ENCODE measurements at places on chromosomes 3 and 15.
A peak's percentile ranks its signal among the peaks of the same experiment; 100 is the strongest.

DNA sequence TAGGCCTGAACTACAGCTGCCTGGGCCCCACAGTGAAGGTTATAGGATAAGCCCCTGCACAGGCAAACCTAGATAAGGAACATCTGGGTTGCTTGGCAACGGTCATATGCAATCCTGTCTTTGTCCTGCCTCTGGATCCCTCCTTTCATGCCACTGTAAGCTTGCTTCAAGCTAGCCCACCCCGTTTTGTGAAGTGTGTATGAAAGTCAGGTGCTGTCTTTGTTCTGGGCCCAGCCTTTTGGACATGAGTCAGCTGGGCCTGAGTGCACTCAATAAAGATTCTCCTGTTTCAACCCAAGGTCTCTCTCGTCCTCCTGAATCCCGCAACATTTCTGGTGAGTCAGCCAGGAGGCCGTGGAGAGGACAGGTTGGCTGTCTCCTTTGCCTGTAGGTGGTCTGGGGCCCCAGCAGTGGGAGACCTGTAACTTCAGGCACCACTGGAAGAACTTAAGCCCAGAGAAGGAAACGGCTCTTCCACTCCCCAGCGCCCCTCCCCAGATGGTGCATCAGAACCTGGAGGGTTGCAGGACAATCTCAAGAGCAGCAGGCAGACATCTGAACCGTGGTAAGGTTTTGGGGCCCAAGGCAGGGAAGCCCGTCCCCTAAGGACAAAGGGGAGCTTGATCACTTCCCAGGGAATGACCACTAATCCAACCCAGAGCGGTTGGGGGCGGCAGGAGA lies 8.3 kb upstream of the SLC9C1 start:
- no peak for DNase-seq

DNA sequence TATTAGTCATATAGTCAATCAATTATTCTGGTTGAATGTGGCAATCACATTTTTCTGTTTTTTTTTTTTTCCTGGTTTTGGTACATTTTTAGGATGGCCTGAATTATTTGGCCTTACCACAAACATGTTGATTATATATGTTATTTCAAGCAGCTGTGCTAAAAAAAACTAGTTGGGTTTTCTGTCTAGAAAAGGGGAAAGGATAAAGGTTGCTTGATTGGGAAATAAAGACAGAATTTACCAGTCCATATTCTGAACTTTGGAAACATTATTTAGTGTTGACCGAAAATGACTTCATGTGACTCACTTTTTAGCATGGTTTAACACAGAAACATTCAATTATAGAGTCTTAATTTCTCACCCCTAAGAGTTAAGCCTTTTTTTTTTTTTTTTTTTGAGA lies 8.1 kb downstream of the MORF4L1 start:
- no peak for DNase-seq

DNA sequence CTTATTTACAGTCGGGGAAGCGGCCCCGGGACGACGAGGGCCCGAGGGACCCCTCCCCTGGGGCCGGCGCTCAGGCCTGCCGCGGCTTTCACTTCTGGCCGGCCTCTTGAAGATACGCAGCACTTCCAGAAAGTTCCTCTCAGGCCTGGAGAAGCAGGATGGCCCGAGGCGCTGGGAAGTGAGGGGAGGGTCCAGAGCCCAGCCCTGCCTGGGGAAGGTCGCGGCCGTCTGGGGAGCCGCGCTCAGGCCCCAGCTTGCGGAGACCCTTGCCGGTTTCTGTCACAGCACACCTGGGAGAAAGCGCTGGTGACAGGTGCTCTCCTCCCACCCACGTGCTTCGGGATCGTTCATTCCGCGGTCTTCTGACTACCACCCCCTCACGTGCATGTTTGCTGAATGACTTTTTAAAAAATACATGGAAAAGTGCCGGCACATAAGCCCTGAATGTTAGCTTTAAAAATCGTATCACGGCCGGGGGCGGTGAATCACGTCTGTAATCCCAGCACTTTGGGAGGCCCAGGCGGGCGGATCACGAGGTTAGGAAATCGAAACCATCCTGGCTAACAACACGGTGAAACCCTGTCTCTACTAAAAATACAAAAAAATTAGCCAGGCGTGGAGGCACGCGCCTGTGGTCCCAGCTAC lies 727 bp upstream of the TM2D3 start:
- no peak for DNase-seq

DNA sequence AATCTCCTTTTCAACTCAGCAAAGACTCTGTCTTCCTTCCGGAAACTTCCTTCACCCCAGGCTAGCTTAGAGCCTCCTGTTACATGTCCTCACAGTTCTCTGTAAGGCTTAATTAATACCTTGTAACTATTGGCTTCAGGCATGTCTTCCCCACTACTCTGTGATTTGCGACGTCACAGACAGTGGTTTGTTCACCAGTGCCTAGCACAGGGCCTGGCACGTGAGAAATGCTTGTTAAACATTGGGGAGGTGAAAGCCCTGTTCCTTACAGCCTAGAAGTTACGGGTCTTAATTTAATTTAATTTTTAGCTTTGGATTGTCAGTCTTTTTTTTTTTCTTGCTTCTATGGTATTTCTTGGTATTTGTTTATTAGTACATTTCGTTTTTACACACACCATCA lies 36.4 kb upstream of the CACNA2D3 start:
- no peak for DNase-seq

DNA sequence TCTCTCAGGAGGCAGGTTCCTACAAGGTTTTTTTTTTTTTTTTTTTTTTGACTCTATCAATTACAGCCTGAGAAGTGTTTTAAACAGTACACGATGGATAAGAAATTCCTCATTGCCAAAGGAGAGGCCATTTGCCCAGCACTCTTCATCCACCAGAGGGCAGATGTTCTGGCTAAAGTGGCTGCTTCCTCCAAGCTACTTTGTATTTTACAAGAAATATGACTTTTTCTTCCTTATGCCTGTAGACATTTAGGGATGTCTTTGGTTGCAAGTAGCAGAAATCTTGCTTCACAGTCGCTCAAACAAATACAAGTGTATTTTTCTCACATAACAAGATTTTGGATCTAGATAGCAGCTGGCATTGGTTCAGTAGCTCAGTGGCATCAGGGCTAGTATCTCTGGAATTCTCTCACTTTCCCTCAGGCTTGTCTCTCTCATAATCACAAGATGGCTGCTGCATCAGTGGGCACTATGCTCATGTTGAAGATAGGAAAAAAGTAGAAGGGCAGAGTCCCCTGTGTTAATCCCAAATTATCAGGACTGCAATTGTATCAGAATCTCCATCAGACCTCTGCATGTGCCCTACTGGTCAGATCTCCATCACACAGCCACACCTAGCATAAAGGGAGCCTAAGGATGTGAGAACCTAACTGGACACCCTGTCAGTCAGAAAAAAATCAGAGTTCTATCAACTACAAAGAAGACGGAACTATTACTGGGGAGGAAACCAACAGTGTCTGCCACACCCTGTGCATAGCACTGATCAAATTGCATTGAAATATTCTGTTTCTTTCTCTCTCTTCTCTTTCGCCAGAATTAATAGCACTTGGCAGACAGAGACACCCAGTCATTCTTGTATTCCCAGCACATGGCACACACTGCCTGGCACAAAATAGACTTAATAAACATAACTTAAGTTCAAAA lies 138.9 kb upstream of the COL8A1 start:
- DNase-seq, result no peak

DNA sequence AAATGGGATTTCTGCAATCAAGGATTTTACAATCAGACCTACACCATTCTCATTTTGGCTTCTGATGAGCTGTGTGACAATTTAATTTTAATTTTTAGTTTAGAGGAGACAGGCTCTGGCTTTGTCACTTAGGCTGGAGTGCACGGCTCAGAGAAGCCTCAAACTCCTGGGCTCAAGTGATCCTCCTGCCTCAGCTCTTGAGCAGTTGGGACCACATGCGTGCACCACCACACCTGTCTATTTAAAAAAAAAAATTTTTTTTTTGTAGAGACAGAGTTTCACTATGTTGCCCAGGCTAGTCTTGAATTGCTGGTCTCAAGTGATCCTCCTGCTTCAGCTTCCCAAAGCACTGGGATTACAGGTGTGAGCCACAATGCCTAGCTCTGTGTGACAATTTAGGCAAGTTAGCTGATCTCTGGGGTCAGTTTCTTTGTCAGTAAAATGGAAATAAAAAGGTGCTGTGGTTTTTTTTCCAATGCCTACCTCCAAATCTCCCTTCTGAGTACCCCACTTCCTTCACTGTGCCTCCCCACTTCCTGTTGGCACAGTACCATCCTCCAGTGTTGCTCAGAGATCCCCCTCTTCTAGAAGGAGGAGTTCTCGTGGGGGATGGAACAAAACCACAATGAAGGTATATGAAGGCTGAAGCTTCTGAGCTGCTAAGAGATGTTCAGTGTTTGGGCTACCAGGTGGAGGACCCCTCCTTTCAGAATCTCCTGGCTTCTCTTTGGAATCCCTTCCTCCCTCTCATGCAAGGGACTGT lies 54.1 kb upstream of the GSK3B start:
- no peak for DNase-seq

DNA sequence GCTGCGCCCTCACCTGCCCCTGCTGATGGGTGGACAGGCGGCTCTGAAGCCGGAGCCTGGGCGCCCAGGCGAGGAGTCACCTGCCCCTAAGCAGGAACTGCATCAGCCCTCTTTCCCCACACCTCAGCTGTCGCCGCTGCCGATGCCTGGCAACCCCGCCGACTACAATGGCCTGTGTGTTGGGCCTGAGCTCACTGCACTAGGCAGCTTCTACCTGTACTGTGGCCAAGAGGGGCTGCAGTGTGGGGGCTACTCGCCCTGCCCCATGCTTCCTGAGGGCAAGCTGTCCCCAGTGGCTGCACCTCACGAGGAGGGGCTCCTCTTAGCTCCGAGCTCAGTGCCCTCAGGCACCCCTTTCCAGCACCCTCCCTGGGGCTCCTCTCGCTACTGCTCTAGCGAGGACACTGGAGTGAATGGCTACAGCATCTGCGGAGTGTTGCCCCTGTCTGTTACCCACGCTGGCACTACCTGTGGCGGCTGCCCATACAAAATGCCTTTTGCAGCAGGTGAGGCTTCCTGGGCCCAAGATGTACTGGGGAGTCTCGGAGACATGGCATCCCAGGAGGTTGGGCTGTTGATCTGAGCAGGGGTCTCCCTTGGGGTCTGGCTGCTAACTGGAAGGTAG lies 11.3 kb upstream of the CHST14 start:
- no peak for DNase-seq

DNA sequence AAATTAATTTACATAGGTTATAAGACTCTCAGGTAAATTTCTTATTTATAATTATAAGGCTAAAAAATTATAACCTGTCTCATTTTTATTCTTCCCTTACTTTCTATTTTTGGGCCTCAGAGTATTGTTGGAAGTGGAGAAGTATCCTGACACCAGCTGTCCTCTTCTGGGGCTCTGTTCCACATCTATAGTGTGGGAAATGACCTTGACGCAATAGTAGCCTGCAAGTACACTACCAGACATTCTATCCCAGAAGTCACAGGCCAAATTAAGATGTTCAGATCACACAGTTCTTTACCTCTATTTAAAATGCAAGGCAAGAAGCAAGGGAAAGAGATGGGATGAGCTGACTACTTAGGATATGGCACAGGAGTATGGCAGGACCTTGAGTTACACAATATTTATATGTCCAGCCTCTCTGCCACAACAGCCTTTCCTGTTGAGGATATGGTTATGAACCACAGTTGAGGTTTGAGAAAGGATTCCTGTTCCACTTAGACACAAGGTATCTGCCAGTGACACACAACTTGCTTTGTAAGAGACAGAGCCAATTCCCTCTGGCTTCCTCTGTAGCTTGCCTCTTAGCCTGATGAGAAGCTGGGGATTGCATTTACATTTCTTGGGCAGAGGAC lies 158.0 kb upstream of the IL12A start:
- DNase-seq, result no peak

DNA sequence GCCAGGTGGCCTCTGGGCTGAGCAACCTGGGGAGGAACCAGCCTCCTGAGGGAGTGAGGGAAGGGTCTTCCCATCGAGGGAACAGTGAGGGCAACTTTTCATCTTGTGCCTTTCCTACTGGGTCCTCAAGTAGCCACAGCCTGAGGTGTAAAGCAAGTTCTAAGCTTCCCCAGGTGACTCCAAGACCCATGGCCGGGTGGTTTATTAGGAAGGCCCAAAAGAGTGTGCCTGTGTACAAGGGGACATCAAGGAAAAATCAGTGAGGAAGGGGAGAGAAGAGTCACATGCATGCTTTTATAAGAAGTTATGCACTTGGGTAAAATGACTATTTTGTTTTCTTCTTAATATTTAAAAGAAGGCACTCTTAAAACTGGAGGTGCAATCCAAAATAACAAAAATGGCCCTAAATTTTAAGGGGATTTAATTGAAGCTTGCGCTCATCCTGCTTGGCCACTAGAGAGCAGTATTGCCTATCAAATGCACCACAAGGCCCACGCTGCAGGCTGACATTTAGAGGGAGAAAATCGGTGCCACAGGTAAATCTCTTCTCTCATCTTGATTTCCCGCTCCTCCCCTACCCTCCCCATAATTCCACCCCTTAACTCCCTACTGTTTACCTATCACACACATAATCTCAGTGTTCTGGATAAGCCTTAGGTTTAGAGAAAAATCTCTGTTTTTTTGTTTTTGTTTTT lies 6.7 kb downstream of the NANOGP8 start:
- DNase-seq, result peak; percentile 45

DNA sequence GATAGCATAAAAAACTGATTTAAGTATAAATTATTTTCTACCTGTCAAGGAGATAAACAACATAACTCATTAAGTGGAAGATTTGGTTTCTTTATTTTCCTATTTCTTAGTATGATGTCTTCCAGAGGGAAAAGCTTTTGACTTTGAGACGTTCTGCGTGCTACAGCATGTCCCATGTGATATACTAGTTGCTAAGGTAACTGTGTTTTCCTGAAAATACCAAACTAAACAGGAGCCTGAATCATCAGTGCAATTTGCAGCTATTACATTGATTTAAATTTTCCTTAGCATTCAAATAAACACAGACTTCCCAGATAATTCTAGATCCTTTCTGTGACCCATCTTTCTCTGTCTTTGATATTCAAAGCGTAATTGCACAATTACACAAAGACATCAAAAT lies 117.7 kb upstream of the P2RY1 start:
- DNase-seq, result no peak

- DNase-seq, result peak; percentile 68
Observed at GRCh38 chr3:197750396-197750831, 731 bp downstream of the FYTTD1 start.

GRCh38 chr3:10373686-10374261 lies 52.9 kb upstream of the SEC13 start:
- DNase-seq, result no peak

DNA sequence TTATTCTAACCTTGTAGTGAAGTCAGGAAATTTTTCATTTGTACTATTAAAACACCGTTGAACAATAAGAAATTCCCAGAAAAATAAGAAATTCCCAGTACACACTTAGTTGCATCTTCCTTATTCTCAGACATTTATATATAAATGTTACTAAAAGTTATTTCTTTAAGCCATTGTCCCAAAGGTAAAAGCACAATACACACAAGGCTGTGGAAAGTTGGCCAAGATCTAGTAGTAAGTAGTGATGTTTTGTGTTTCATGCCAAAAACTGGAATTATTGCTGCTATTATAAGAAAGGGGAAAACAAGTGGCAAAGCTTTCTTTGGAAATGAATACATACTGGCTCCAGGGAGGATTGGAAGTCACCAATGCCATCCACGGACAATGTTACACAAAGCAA lies 802.5 kb upstream of the DPPA4 start:
- no peak for DNase-seq

GRCh38 chr3:70281663-70282062 lies 30.8 kb downstream of the MDFIC2 start:
- DNase-seq, result no peak
